Mesendoderm (in vitro differentiated cells): ENCODE measurements at places on chromosomes 3 and 15.

GRCh38 chr15:63344731-63345390 lies 36.8 kb downstream of the CA12 start:
- H3K4me1 ChIP-seq, result peaks cover 8% of the 10 kb centered on the region
- H3K36me3 ChIP-seq, result peaks cover 6% of the 10 kb centered on the region
- no peak overlapping the region for H3K4me3 ChIP-seq
- H3K27ac ChIP-seq, result no peak overlapping the region

DNA sequence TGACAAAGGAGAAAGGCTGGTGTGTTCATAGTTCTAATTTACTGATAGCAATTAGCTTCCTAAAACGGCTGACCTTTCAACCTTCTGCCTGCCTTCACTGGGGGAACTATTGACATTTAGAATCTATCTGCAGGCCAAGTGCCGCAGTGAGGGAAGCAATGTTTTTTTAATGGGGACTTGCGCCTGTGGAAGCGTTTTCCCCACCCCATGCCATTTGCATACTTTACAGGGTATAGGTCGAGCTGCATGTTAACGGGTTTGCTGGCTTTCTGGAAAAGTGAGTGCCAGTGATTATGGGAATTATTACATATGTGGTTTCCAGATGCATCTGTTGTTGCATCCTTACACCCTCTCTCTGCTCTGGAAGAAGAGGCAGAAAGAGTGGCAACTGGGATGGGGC lies 180.1 kb downstream of the RAB11A start:
- DNase-seq, result no peak
- H3K27ac ChIP-seq, result no peak overlapping the region
- H3K27me3 ChIP-seq, result no peaks in the 10 kb centered on the region
- no peaks in the 10 kb centered on the region for H3K36me3 ChIP-seq
- H3K4me1 ChIP-seq, result no peaks in the 10 kb centered on the region
- no peak overlapping the region for H3K4me3 ChIP-seq

GRCh38 chr3:143464850-143465249 lies 345.3 kb downstream of the CHST2 start:
- no peak overlapping the region for H3K27ac ChIP-seq
- no peaks in the 10 kb centered on the region for H3K36me3 ChIP-seq
- no peak overlapping the region for H3K4me3 ChIP-seq
- H3K4me1 ChIP-seq, result no peaks in the 10 kb centered on the region
- no peak for DNase-seq

DNA sequence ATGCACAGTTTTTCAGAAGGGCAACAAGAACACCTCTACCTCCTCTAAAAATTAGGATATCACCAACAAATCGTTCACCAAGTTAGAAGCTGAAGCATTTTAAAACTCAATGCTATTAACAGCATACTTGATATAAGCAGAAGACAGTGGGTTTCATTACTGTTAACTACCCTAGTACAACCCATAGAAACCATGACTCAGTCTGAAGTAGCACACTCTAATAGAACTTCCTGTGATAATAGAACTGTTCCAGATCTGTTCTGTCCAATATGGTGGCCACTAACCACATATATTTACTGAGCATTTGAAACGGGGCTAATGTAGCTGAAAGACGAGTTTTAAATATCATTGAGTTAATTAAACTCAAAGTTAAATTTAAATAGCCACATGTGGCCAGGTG lies 1075.6 kb downstream of the FHIT start:
- no peaks in the 10 kb centered on the region for H3K4me1 ChIP-seq
- no peaks in the 10 kb centered on the region for H3K27me3 ChIP-seq
- no peak overlapping the region for H3K27ac ChIP-seq

GRCh38 chr3:26623419-26624208 lies 1.0 kb downstream of the LRRC3B start:
- peaks cover 2% of the 10 kb centered on the region for H3K4me1 ChIP-seq
- H3K36me3 ChIP-seq, result no peaks in the 10 kb centered on the region
- H3K27me3 ChIP-seq, result peaks cover 11% of the 10 kb centered on the region
- peak overlapping the region; percentile 58 for H3K4me3 ChIP-seq
- peak; percentile 31 for DNase-seq

DNA sequence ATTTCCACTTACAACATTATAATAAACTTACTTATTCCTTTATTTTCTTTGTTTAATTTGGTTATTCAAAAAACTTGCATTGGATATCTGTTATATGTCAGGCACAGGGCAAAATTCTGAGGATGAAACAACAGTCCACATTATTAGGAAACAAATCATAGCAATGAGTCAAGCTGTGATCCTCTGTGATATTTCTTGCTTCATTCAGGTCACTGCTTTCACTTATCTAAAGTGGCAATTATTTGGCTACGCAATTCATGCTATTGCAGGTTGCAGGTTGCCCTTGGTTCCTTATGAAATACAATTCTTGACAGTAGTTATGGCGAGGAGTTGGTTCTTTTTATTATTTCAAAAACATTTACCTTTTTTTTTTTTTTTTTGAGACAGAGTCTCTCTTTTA lies 66.4 kb upstream of the CNTN6 start:
- H3K27ac ChIP-seq, result no peak overlapping the region
- no peaks in the 10 kb centered on the region for H3K4me1 ChIP-seq
- no peaks in the 10 kb centered on the region for H3K36me3 ChIP-seq
- no peak for DNase-seq
- H3K4me3 ChIP-seq, result no peak overlapping the region

- H3K27ac ChIP-seq, result no peak overlapping the region
- H3K27me3 ChIP-seq, result no peaks in the 10 kb centered on the region
- H3K4me1 ChIP-seq, result no peaks in the 10 kb centered on the region
- no peak overlapping the region for H3K4me3 ChIP-seq
- peak; percentile 66 for DNase-seq
- H3K36me3 ChIP-seq, result no peaks in the 10 kb centered on the region
Observed at GRCh38 chr3:19885468-19885867, 48.5 kb downstream of the EFHB start.

DNA sequence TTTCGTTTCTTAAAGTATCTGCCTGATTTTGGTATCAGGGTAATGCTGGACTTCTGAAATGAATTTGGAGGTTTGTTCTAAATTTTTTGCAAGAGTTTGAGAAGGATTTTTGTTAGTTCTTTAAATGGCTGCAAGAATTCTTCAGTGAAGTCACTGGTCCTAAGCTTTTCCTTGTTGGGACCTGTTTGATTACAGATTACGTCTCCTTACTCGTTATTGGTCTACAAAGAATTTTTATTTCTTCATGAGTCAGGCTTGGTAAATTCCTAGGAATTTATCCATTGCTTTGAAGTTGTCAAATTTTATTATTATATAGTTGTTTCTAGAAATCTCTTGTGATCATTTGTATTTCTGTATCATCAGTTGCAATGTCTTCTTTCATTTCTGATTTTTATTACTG lies 196.0 kb downstream of the DPH6 start:
- DNase-seq, result no peak
- no peaks in the 10 kb centered on the region for H3K27me3 ChIP-seq
- H3K36me3 ChIP-seq, result no peaks in the 10 kb centered on the region
- no peaks in the 10 kb centered on the region for H3K4me1 ChIP-seq
- no peak overlapping the region for H3K27ac ChIP-seq

- H3K27ac ChIP-seq, result no peak overlapping the region
- no peaks in the 10 kb centered on the region for H3K27me3 ChIP-seq
- no peak overlapping the region for H3K4me3 ChIP-seq
- DNase-seq, result no peak
Observed at GRCh38 chr3:99708207-99708745, 69.9 kb downstream of the COL8A1 start.

GRCh38 chr3:154658000-154658399 lies 228.0 kb upstream of the GPR149 start:
- H3K4me1 ChIP-seq, result no peaks in the 10 kb centered on the region
- H3K27ac ChIP-seq, result no peak overlapping the region
- no peak overlapping the region for H3K4me3 ChIP-seq
- H3K36me3 ChIP-seq, result no peaks in the 10 kb centered on the region

DNA sequence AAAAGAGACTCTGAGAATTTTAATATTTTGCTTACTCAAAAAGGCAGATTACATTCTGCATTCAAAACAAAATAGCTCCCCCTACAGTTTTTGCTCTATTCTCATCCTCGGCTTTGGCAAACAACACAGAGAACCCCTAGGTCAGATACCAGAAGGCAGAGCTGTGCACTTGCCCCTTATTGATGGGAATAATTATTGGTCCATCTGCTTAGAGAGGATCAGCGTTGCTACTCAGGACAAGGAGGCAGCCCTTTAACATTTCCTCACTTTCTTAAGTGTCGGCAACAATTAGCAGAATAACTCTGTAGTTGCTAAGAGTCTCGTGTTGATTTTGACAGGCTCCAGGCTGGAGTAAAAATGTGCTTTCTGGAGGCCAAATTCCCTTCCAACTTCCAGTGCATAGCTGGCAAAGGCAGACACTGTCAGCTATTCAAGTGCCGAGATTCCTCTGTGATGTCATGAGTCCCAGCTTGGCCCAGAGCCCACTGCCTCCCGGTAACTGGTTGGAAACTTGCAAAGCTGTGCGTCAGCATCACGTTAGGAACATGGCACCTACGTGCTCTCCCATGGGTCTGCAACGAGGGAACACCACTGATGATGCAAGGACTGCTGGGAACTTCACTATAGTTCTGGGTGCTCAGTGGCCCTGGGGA lies 482.7 kb upstream of the ADAMTS9 start:
- H3K4me1 ChIP-seq, result no peaks in the 10 kb centered on the region
- DNase-seq, result peak; percentile 40
- no peak overlapping the region for H3K27ac ChIP-seq
- no peak overlapping the region for H3K4me3 ChIP-seq
